ENCODE measurements at places on chromosomes 4 and X. TPM values are rescaled to one million over a fixed set of nuclear protein-coding genes. Genes with fewer than 3 reads are reported as not detected.

The SUPT20HL2 gene
- not detected for total RNA-seq

DNA sequence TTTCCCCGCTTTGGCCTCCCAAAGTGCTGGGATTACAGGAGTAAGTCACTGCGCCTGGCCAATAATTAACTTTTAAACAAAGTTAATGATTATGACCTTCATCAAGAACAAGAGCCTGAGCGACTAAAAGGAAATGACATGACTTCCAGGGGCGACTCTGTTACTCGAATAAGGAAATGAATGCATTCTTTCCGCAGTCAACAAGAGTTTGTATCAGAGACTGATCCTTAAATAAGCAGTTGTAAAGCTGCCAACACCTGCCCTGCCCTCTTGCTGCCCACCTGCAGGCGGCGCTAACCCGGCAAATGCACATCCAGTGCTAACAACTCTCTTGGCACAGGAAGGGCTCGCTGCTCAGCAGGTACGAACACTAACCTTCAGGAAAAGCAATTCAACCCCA, 27.3 kb downstream of the WDR1 start:
- peak; percentile 68 for DNase-seq

The SNX12 gene
- total RNA-seq, result 49.5 TPM

- no peak for DNase-seq
Measured at GRCh38 chr4:172758586-172759340, 409.8 kb upstream of the GALNT7 start.

The GSX2 gene
- not detected for total RNA-seq

The SHROOM2 gene
- total RNA-seq, result 0.60 TPM

DNA sequence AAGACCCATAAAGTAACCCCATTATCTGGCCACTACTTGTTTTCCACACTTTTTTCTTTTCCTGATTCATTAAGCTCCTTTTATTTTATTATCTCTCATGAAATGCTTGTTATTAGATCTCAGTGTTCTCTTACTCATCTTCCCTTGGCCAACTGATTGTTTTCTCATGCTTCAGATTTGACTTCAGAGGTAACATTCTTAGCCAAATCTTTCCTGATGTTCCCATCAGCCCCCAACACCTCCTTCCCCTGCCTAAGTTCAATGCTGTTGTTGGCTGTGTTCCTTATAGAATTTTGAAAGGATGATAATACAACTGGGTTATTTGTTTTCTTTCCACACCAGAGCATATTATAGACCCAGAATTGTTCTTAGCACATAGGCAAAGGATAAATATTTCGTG, 75.6 kb downstream of the BMPR1B start:
- no peak for DNase-seq

GRCh38 chrX:18210470-18210869, 10.2 kb downstream of the BEND2 start:
- no peak for DNase-seq

GRCh38 chrX:53642337-53642736, 44.2 kb downstream of the HUWE1 start:
- no peak for DNase-seq

DNA sequence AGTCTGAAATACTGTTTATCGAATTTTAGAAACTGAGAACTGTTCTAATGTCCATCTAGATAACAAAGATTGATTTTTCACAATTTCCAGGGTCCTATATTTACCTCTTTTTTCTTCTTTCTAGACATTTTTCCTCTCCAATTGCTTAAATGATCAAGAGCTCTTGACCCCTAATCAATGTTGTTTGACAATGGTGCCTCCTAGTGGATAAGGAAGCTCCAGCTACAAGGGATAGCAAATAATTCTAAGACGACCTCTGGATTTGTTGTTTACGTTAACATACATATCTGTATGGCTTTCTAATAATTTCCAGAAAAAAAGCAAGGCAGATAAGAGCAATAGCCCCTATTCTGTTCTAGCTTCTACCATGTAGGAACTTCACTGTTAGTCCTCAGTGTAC, 35.8 kb downstream of the GPR82 start:
- no peak for DNase-seq

GRCh38 chr4:1576961-1577821, 106.9 kb downstream of the FAM53A start:
- peak; percentile 70 for DNase-seq

GRCh38 chrX:69228732-69229131, 63.5 kb upstream of the PJA1 start:
- no peak for DNase-seq

The LAS1L gene
- total RNA-seq, result 12.4 TPM
